ENCODE measurements at places on chromosomes 12 and 14.
A peak's percentile ranks its signal among the peaks of the same experiment; 100 is the strongest.

GRCh38 chr12:46549527-46550265 lies 177.1 kb upstream of the SLC38A2 start:
- no peak for DNase-seq

GRCh38 chr12:23333938-23334337 lies 615.5 kb downstream of the SOX5 start:
- DNase-seq, result no peak

- no peak for DNase-seq
Observed at GRCh38 chr12:109741286-109741969, 27.8 kb downstream of the FAM222A start.

- no peak for DNase-seq
Observed at GRCh38 chr14:93734086-93734822, 54.0 kb downstream of the PRIMA1 start.

GRCh38 chr12:92927436-92928281 lies 1.4 kb downstream of the EEA1 start:
- DNase-seq, result no peak

DNA sequence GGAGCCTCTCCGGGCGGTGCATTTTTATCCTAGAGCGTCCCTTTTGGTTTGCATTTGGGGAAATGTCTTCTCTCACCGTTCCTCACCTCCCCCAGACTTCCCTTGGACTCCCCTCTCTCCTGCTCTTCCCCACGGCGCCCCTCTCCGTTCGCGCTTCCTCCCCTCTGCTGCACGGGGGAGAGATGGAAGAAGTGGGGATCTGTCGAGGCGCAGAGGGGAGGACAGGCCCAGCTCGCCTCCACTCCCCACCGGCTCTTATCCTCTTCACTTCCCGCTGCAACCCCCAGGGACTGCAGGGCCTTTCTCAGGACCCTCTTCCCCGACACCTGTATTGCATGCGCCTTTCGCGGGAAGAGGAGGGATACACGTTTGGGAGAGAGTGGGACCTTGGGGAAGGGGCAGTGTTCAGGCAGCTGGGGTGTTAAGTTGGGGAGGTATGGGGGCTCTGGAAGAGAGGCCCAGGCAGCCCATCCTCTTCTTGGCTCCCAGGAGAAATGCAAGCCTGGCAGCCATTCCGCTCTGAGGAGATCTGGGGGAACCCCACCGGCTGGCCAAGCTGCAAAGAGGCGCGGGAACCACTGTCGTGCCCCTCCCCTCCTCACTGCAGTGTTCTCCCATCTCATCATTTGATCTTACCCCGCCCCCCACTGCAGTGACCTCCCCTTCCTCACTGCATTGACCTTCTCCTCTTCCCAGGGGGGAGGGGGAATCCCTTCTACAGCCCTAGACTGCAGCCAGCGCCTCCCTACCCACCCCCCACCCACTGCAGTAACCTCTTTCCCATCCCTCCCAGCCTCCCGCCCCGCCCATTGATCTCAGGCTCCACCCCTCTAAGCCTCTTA lies 788 bp downstream of the ENO2 start:
- peak; percentile 31 for DNase-seq

- no peak for DNase-seq
Observed at GRCh38 chr12:112595410-112595809, 176.7 kb downstream of the PTPN11 start.

DNA sequence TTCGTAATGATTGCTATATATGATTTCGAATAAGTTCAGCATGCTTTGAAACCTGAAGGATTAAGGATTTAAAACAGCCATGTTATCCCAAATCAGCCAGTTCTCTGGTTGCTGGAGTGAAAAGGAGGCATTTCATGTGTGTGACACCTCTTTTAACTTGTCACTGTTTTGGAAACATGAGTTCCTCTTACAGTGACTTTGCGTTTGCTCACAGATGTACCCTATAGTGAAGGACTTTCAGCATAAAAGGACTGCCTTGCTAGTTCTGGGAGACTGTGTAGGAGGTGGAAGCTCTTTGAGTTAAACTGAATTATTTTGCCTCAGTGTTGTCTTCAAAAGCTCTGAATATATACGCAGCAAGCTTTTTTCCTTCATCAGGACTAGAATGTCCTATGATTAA lies 7.6 kb downstream of the RNASE11 start:
- no peak for DNase-seq

GRCh38 chr12:56988207-56988739 lies 18.1 kb downstream of the ZBTB39 start:
- DNase-seq, result no peak

DNA sequence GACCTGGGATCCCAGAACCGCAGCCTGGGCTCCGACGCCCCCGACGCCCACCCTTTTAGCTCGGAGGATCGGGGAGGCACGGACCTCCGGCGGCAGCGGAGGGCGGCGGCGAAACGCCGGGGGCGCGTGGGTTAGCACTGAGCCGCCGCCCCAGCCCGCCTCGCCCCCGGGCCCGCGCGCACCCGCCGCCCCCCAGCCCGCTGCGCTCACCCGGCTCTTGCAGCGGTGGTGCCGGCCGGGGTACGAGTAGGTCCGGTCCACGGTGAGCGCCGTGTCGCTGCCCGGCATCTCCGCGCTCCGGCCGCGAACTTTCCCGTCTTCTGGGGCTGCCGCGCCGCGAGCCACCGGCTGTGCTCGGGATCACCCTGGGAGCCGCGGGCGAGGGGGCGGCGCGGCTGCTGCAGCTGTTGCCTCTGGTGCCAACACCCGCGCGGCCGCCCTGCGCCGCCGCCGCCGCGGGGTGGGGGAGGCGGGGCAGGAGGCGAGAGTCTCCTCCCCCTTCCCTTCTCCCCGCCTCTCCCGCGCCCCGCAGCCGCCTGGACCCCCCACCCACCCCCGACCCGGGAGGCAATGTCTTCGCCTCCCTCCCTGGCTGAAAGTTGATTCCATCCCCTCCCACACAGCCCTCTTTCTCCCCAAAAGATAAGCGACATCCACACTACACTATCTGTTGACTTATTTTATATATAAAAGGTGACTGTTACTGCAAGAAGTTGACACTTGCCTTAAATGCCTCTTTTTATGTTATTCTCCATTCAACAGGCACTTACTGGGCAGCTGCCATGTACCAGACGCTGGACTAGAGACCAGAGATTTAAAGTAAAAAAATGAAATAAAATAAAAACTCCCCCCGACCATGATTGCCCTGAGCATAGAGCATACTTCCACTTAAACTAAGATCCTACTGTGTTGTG lies at the start of gene TMCC3:
Gene TMCC3 (minus strand): TSS at position 415 of the 914 bp plus-strand sequence. CDS start 127 bp downstream, at position 288.
- DNase-seq, result no peak

GRCh38 chr14:54123841-54124240 lies 167.2 kb upstream of the BMP4 start:
- DNase-seq, result no peak

DNA sequence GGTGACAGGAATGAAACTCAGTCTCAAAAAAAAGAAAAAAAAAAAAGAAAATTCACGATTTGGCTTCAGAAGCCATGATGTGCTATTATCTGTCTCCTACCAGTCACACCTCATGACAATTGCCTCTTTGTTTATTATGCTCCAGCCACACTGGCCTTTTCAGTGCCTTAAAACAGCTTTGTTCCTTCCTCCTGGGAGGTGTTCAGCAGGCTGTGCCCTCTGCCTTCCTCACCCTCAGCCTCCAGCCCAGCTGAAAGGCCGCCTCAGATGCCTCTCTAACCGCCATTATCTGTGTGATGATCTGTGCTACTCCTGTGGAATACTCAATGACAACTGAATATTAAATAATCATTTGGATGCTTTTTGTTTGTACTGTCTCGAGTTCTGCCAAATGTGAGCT lies 8.6 kb upstream of the ARPC3 start:
- DNase-seq, result no peak

GRCh38 chr14:36667679-36668078 lies 6.0 kb downstream of the PAX9 start:
- DNase-seq, result peak; percentile 83

DNA sequence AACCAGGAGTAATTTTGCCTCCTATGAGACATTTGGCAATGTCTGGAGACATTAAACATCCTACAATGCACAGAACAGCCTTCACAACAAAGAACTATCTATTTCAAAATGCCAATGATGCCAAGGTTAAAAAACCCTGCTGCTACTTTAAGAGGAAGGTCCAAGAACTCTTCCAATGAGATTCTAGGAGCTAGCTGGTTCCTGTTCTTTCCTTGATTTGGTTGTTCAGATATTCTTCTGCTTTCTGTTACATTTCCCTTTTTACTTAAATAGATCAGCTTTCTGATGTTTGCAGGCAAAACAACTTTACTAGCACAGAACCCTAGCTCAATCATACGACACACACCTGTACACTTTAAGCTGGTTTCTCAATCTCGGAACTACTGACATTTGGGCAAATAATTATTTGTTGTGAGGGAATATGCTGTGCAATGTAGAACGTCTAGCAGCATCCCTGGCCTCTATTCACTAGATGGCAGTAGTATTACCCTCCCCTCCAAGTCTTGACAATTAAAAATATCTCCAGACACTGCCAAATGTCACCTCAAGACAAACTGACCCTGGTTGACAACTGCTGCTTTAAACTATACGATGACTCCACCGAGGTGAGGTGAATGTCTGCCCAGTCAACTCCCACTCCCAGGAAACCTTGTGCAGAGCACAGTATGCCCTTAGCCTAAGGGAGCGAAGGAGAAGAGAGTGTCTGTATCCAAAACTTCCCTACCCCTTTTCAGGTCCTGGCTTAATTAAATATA lies 4.4 kb downstream of the BLTP3B start:
- no peak for DNase-seq

DNA sequence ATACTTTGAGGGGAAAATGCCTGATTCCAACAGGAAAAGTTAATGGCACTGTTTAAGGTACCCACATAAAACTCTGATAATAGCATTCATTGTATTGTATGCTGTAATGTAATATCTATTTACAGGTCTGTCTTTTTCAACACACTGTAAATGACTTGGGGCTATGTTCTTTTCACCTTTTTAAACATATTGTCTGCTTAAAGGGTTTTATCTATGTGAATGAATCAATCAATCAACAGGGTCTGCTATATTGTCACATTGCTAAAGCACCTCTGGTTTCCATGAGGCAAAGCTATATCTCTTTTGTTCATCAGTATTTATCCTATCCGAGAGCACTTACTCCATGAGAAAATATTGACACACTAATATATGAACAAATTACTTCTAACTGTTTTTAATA lies 288.0 kb downstream of the SLC6A15 start:
- DNase-seq, result no peak

- no peak for DNase-seq
Observed at GRCh38 chr12:51128919-51129318, 44.0 kb downstream of the TFCP2 start.

DNA sequence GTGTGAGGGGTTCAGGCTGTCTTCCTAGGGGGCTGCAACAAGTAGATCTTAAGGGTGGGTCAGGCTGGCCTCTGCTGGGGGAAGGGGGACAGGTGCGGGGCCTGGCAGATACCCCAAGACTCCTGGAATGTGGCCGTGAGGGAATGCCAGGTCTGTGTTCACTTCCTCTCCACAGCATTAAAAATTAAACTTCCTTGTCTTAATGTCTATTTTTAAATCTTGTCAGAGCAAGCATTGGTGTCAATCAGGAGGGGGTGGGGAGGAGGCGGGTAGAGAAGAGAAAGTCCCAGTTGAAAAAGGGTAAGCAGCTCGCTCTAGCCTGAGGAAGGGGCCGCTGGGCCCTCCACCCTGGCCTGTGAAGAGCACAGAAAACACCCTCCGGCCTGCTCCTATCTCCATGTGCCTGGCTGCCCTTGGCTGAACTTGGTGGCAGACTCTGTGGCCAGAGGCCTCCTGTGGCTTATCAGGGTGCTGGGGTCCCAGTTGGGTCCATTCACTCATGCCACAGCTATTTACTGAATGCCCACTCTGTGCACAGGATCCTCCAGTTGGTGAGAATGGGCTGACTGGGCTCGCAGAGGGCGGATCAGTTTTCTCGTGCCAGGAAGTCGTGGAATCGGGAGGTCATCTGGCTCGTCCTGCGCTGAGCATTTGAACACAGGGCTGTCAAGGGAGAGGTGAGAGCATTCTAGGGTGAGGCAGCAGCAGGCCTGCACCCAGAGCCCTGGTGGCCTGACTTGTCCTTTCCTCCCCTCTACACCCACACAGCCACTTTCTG lies 128.8 kb downstream of the TSPAN9 start:
- no peak for DNase-seq

GRCh38 chr12:31897781-31898503 lies 61.3 kb upstream of the RESF1 start:
- DNase-seq, result peak; percentile 25

GRCh38 chr12:98769068-98769467 lies 124.0 kb downstream of the APAF1 start:
- no peak for DNase-seq

DNA sequence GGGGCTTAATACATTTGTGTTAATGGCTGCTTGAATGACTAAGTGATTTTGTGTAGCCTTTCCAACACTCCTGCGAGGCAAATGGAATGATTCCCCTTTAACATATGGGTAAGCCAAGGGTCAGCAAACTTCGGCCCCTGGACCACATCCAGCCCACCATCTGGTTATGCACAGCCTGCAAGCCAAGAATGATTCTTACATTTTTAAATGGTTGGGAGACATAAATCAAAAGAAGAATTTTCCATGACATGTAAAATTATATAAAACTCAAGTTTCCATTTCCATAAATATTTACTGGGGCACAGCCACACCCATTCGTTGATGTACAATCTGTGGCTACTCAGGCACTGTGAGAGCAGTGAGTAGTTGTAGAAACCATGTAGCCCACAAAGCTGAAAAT lies 9.0 kb downstream of the SLC8B1 start:
- no peak for DNase-seq

Data from NCI-H187 (cell line).